ENCODE measurements at places on chromosomes 12 and 14.

GRCh38 chr12:113673458-113674238 is 202.0 kb upstream of the LHX5 start:
- DNase-seq = no peak

- no peak for DNase-seq
Observed at GRCh38 chr12:87690236-87690810, 338.9 kb downstream of the C12orf50 start.

DNA sequence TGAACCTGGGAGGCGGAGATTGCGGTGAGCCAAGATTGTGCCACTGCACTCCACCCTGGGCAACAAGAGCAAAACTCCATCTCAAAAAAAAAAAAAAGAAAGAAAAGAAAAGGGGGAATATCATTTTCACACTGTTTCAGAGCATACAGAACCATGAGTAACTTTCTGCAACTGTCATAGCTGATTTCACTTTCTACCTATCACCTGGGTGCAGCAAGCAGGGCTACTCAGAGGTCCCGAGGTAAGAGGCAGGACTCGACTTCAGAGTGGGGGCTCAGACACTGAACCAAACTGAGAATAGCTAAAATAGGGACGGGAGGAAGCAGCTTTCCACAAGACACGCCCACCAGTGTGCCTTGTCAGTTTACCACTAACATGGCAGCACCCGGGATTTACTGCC is 29.8 kb downstream of the OR10P1 start:
- no peak for DNase-seq

- DNase-seq = no peak
Observed at GRCh38 chr12:64992116-64992515, 129.0 kb downstream of the WIF1 start.

GRCh38 chr14:50052517-50052916 is 63.9 kb downstream of the VCPKMT start:
- no peak for DNase-seq

DNA sequence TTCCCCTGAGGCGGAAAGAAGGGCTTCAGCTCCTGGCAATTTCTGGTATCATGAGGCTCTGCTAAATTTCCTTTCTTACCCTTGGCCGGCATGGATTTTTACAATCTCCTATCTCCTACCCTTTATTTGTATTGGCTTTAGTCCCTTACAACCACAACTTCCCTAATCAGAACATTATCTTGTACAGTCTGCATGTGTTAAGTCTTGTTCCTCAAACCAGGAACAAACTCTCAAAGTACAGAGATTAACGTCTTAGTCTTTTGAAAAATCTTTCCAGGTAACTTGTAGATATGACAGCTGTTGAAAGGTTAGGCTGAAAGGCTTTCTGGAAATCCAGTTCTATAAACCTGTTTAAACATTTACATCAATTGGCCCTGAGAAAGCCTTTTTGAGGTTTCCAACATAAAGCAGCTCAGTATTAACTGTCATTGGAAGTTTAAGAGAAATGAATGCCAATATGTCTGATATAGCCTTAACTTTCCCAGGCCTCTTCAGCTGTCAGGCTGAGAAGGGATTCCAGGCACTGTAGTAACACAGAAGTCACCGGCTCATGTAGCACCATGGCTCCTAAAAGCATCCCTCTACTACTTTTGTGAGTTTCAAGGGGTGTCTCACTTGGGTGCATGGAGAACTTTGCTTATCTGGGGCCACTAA is 360.5 kb downstream of the FUT8 start:
- DNase-seq = no peak

DNA sequence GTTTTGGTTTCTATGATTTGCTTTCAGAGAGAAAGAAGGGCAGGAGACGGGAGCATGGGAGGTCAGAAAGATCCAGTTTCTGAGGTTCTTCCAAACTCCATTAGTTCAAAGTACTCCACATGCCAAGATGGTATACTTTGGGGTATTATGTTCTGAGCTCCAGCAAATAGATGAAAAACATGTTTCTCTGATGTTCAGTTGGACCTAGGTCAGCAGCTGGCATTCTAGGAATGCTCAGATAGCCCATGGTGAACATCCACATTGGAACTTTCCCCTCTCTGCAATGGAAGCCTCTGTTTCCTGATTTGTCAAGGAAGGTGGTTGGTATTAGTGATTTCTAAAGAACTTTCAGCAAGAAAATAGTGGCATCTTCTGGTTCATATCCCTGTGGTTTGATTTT is 257.5 kb downstream of the KTN1 start:
- DNase-seq = no peak

DNA sequence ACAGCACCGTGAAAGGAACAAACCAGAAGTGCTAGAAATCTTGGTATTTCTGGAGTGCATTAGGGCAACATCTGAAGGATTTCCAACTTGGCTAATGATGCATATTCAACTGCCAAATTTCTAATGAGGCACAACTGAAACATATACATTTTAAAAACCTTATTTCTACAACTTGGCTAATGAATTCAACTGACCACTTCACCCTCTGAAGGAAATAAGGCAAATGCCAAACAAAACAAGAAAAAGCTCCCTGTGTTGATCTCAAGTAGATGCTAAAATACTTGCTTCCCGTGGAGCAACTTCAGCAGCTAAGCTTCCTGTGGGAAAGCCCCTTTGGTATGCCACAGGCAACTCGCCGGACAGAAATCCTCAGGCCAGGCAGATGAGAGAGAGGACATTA is 167.1 kb downstream of the TTC7B start:
- DNase-seq = no peak

GRCh38 chr14:102802834-102803523 is 25.7 kb downstream of the TRAF3 start:
- no peak for DNase-seq

DNA sequence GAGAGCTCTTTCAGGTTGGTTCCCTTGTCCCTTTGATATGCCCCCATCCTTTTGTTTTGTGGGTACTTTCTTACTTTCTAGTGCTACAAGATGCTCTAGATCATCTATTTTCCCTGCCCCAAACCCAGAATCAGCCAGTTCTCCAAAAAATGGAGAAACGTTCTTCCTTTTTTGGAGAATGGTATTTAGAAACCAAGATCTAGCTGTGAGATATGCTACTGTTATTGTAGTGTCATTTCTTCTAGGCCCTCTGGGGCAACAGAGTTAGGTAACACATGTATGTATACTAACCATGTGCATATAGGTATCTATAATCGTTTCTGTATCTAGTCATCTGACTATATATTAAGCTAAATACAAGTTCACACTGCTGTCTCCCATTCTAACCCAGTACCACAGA is 6.9 kb upstream of the IGFBP6 start:
- no peak for DNase-seq

DNA sequence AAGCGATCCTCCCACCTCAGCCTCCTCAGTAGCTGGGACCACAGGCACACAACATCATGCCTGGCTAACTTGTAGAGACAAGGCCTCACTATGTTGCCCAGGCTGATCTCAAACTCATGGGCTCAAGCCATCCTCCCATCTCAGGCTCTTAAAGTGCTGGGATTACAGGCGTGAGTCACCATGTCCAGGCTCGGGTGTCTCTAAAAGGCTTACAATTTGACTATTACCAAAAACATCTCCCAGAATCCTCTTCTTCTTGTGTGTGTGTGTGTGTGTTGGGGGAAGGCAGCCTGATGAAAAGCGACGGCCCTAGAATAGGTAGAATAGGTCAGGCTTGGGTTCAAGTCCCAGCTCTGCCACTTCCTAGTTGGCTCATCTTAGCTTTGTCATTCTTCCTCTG is 16.8 kb downstream of the MSI1 start:
- no peak for DNase-seq

Data from left cardiac atrium (tissue), 4 donors.